ENCODE measurements at places on chromosomes 5 and 9.

- DNase-seq, result no peak
Observed at GRCh38 chr5:149408252-149409099, 29.4 kb upstream of the IL17B start.

DNA sequence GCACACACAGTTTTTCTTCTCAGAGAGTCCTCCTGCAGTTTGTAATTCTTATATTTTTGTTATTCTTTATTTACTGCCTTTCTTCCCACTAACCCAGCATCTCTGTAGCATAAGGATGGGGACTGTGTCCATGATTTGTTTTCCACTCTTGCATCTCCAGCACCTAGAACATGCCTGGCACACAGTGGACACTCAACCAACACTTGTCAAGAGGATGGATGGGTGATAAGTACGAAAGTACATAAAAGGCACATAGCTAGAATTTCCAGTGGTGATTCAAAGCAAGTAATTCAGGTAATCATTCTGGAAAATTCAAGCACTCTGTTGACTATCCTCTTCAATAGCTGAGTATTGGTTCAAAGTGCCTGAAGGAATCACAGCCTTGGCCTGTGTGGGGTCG is 60.2 kb upstream of the TRIO start:
- no peak for DNase-seq

DNA sequence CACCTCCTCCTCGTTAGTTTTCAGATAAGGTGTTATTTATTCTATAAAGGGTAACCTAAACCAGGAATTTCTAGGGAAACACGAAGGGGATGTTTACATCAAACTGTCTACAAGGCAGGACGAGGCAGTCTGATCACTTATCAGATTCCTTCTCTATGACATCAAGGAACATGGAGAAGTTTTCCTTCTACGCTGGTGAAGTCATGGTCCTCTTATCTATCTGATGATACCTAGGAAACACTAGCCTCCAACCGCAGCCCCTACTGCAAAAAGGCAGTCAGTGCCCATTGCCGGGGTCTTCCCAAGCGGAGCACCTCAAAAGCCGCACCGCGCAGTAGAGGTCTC is 1.5 kb downstream of the MPDZ start:
- no peak for DNase-seq

GRCh38 chr5:15285901-15286583 is 213.9 kb upstream of the FBXL7 start:
- no peak for DNase-seq

GRCh38 chr9:22622815-22623214 is 176.2 kb downstream of the DMRTA1 start:
- no peak for DNase-seq

DNA sequence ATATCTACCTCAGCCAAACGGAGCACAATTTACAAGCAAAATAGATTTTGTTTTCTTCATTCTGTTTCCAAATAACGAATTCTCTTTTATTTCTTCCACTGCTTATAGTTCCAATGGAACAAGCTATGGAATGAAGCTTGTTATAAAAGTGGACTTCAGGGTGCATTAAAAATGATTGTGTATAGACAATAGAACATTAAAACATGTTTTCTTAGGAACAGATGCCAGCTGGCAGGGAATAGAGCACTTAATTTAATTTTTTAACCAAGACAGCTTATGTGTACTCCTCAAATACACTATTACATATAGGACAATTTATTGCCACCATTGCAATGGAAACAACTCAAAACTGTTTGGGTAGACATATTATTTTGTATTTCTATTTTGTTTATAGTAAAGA is 860.1 kb upstream of the TYRP1 start:
- no peak for DNase-seq

DNA sequence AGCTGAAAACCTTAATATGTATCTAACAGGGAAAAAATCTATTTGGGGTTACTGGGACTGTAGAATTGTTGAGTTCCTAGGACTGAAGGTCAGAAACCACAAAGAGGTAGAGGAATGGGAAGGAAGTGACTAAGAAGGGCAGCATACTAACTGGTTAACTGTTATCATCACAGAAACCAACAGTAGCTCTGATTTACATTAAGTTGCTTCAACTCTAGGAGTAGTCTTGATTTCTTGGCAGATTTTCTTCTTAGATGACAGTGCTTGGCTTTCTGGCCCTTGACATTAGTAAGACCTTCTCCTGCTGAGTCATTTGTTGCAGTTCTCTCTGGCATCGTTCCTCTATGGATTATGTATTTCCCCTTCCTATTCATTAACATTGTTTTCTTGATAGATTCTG is 116.1 kb upstream of the RASA1 start:
- DNase-seq, result no peak

Data from cortex of kidney (tissue), 1 donor.